ENCODE measurements at places on chromosomes 5 and 9.

DNA sequence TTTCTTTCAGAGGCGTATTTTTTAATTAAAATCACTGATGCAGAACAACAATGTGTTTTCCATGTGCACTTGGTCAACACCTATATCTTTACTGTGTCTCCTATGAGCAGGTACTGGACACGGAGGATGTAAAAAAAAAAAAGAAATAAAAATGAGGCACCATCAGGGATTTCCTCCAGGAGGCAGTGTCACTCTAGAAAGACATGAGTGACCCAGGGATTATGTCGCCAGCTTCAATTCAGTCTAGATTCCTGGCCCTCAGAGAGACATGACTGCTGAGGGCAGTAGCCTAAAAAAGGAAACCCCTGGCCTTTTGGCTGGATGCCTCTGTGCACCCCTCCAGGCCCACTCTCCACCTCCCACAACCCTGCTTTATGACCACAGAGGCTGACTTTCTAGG is 18.3 kb upstream of the IL33 start:
- DNase-seq = no peak

DNA sequence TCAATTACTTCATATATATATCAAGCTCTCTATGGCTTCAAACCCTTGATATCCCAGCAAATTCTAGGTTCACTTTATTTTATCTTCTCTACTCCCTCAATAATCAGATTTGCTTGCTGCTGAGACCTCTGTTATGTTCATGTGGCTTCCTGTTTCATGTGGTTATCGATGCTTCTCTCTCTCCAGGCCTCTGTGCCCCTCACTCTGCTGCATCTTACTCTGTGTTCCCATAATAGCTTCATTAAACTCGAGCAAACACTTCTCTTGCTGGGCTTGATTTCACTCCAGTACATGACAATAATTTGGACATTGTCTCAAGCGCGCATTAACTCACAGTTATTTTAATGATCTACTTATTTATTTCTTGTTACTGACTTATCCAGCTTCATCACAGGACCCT is 798.8 kb downstream of the CDH9 start:
- DNase-seq = no peak

DNA sequence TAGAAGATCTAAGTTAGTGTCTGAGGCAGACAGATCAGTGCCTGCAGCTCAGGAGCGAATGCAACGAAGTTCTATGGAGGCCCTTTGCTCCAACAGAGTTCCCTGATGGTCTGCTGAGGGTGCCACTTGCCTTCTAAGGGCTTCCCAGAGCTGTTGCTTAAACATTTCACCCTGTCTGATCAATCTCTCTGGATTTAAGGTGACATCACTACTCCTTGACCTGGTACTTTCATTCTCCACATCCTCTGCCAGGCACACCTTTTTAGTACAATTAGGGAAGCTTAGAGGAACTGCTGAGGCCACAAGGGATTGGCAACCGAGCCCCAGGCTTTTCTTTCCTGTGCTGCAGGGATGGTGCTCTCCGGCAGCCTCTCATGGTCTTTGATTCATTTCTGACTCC is 94.2 kb upstream of the IFNK start:
- DNase-seq = no peak

DNA sequence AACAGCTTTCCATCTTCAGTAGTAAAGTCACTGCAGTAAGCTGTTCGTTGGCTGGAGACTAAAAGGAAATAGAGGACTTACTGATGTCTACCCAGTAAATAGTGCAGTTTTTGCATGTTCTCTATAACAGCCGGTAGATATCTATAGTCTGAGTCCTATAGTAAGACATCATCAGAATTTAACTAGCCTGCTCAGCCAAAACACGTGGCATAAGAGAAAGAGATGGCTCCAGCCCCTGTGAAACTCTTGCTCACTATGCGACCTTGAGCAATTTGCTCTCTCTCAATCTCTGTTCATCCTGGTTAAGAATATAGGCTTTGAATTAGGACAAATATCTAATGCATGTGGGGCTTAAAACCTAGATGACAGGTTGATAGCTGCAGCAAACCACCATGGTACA is 201.6 kb upstream of the PAPPA start:
- DNase-seq = no peak

DNA sequence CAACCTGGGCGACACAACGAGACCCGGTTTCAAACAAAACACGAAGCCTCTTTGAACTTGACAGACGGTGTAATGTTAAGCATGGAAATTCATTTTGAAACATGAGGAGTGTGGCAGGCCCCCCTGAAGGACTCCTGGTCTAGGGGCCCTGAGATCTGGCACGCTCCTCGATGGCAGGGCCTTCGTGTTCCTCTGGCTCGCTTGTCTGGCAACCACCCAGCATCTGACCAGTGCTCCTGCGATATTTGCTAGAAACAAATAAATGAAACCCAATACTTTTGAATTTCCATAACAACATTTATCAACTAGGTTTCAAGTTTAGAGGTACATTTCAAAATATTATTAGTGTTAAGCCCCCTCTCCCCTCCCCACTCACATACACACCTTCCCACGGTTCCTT is 193.0 kb downstream of the ERCC6L2 start:
- no peak for DNase-seq

DNA sequence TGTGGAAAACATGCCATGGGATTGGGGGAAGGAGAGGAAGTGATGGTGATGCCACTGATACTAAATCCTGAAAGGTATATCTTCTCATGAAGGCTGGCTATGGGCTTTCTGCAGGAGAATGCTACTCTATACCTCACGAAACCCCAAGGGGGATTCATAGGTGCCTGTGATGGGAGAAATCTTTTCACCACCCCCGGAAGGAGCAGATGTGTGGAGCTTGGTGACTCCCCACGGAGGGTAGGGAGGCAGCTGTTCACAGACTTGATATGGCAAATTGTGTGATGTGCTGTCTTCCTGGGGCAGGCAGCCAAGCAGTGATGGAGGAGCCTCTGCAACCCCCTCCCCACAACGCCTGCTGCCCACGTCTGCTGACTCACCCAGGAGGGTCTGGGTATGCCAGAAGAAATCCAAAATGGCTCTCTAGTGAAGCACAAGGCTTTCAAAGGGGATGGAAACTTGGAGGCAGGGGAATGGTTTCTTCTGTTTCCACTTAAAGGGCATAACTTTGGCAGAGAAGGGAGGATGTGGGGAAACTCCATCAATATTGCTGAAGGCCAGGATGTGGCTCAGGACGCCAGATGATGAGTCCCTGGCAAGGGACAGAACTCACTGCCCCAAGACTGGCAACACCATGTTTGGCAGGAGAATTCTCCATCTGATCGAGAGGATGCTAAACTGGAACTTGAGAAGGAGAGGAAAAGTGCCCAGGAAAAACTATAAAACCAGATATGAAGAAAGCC is 188.3 kb downstream of the GABBR2 start:
- DNase-seq = no peak

DNA sequence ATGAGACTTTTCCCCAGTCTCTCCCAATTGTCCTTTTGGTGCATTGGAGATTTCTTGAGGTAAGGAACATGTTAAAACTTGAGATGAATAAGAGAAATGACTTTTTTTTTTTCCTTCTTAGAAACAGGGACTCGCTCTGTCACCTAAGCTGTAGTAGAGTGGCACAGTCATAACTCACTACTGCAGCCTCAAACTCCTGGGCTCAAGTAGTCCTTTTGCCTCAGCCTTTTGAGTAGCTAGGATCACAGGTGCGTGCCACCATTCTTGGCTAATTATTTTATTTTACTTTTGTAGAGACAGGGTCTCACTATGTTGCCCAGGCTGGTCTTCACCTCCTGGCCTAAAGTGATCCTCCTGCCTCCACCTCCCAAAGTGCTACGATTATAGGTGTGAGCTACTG is 25.9 kb downstream of the CDC42SE2 start:
- DNase-seq = no peak

- DNase-seq = no peak
These were observed 182 bp downstream of the SCAMP1 start for GRCh38 chr5:78360674-78360923.

DNA sequence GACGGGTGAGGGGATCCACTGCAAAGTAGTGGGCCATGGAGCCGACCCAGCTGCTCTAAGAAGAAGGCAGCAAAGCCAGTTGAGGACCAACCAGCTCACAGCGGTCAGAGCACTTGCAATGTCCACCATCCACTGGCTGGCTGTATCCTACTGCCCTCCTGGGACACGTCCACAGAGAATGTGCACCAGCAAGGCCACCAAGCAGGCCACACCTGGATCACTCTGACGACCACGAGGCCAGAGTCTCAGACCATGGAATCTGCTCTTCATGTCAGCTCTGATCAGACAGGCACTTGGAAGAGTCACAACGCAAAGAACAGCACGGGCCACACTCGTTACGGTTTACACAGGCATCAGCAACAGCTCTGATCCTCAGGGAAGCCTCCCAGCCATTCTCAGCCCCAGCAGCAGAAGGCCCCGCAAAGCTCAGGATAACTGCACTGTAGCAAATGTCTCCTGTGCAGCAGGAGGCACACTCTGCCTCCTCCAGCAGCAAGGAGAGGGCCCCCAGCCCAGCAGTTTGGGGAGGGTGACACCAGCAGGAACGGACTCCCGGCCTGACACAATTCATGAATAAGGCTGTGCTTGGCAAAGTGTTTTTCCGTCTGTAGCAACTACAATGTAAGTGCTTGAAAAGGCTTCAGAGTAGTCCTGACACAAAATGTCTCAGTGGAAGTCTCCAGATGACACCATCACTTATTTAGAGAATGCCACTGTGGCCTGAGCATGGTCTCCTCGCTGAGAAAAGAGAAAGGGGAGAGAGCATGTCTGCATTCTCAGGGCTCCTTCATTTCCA is 15.7 kb downstream of the SEMA4D start:
- DNase-seq = no peak

- no peak for DNase-seq
These were observed 122.2 kb downstream of the TRPM6 start for GRCh38 chr9:74765481-74765971.

DNA sequence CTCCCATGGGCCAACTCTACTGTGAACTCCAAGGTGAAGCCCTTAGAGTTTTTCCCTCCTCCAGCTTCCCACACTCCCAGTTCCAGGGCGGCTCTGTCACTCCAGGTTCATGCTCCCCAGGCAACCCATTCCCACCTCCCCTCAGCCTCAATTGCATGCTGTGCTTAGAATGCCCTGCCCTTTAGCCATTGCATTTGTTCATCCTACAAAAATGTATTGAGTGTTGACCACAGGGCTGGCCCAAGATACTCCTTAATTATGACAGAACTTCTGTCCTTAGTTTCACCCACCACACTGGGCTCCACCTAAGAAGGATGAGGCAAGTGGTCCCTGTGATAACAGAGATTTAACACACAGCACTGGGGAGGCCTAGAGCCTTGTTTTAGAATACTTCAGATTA is 236.1 kb downstream of the ADAMTSL1 start:
- no peak for DNase-seq

DNA sequence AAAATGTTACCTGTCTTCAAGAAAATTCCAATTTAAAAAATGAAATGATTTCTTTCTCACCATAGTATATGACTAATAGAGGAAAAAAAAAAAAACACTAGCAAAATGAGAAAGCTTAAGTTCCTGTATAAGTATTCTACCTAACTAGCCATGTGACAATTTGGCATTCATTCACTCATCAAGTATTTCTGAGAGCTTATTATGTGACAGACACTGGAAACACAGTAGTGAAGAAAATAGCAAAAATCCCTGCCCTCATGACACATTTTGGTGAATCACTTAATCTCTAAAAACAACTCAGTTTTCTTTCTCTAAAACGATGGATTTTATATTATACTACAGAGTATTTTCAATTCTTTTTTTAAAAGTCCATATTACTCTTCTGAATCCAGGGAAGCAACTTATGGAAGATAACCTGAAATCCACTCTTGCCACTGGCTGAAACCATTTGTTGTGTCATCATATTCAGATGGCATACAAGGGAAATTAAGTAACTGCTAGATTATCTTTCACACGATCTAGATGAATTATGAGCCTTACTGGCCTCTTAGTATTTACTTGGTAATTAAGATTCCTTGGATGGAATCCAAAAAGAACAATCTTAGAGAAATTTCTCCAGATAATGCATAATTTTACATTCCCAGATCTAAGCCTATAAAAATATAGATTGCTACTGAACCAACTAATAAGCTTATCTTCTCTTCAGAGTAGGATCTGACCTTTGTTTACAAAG is 5.5 kb downstream of the PTBP3 start:
- no peak for DNase-seq

DNA sequence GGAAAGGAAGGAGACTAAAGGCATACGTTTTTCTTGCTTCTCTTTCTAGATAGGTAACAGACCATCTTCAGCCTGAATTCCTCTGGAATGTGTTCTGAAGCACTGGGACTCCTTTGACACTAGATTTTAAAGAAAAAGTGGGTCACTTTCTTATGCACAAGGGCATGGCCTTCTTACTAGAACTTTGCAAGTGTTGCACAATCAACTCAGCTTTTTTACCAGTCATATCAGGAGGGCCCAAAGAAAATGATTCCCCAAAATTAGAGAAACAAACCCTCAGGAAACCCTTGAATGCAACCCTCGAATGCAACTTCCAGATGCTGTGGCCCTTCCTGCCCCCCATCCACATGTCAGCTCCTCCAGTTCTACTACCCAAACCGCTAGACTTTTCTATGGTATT is 93.9 kb downstream of the YTHDC2 start:
- no peak for DNase-seq

GRCh38 chr9:28847331-28847730 is 1274.0 kb upstream of the C9orf72 start:
- no peak for DNase-seq
